ENCODE measurements at places on chromosomes 2 and 18.

GRCh38 chr2:182444806-182445205 is 18.0 kb upstream of the PDE1A start:
- DNase-seq, result no peak

- DNase-seq, result peak; percentile 9
These were observed 636.1 kb downstream of the TDRD15 start for GRCh38 chr2:21759819-21760218.

- DNase-seq, result no peak
These were observed 322.9 kb upstream of the RAB12 start for GRCh38 chr18:8286303-8286702.

DNA sequence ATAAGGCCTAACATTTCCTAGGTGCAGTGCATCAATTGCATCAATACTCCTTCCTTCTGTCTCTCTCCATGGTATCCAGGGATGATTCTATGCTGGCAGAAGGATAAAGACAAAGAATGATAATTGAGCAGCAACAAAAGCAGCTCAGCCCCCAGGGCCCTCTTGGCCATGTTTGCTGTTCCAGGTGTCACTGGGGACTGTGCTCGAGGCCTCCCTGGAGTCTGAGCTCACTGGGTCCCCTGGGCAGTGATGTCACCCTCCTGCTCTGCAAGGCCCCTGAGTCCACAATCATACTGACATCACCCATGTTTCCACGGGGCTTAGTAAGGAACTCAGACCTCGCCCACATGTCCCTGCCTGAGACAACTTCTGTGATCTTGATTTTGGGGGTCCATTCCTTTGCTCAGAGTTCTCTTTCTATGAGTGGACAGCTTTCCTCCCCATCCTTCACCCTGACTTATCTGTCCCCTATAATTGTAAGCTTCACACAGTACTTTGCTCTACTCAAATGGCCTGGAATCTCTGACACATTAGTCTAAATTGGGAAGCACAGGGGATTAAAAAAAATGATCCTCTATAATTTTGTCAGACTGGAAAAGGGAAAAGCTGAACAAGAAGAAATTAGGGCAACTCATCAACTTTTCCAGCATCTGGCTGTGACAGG is 15.8 kb upstream of the EXOC6B start:
- DNase-seq, result no peak

- DNase-seq, result peak; percentile 46
These were observed 5.1 kb upstream of the DCC start for GRCh38 chr18:52334896-52335295.

DNA sequence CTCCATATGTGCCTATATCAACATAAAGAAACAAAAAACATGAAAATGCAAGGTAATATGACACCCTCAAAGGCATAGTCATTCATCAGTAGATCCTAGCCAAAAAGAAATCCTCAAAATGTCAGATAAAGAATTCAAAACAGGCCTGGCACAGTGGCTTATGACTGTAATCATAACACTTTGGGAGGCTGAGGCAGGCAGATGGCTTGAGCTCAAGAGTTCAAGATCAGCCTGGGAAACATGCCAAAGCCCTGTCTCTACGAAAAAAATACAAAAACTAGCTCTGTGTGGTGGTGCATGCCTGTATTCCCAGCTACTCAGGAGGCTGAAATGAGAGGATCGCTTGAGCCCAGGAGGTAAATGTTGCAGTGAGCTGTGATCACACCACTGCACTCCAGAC is 284.6 kb upstream of the KLHL29 start:
- DNase-seq, result no peak

DNA sequence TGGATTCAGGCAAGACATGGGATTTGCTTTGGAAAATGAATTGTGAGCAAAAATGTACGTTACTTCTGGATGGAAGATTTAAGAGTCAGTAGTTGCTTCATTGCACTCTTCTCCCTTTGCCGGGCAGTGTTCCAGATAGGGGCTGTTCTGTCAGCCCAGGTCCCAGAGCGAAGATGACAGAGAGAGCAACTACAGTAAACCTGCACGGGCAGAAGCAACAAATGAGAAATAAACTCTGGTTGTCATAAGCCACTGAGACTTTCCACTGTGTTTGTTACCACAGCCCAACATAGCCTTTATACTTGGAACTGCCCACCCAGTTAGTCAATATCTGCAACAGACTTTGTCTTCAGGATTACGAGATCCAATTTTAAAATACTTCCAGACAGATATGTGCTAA is 83.3 kb downstream of the CACNB4 start:
- DNase-seq, result no peak

- no peak for DNase-seq
These were observed 142.9 kb upstream of the SMAD2 start for GRCh38 chr18:48073211-48073930.

DNA sequence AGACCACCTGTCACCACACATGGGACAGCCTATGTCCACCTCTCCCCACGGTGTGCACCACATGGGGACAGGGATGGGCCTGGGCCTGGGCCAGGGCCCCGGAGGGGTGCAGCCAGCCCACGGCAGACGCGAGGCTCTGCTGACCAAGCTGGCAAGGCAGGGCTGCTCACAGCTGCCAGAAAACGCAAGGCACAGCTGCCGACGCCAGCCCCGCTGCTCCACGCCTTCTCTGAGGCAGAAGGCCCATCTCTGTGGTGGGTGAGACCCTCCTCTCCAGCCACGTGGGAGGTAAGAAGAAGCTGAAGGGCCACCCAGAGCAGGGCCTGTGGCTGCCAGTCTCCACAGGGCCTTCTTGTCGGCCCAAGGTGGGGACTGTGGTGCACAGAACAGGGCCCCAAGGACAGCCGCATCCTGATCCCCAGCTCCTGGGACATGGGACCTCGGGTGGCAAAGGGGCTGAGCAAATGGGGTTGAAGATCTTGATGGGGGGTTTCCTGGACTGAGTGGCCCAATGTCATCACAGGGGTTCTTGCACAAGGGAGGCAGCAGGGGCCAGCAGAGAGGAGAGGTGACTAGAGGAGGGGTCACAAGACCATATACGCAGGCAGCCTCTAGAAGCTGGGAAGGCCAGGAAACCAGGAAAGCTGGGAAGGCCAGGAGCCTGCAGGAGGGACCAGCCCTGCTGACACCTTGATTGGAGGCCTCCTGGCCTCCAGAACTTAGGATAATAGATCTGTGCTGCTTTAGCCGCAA is 72.3 kb downstream of the NDUFA10 start:
- no peak for DNase-seq

- DNase-seq, result no peak
These were observed 51.2 kb downstream of the SFXN5 start for GRCh38 chr2:73020306-73020656.

DNA sequence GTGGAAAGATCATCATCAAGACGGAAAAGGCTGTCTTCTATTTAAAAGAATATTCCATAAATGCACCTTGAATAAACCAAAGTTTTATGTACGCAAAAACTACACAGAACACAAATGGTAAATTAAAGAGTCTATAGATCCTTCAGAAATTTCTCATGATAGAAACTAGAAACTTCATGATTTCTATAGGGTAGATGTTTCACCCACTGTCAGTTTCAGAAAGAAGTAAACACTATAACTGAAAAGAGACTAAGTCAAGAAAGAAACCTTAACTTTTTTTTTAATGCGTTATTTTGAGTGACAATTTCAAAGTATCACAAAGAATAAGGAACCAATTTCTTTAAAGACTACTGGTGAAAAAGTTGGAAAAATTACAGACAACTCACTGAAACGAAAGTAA is 41.9 kb upstream of the CHAC2 start:
- no peak for DNase-seq

DNA sequence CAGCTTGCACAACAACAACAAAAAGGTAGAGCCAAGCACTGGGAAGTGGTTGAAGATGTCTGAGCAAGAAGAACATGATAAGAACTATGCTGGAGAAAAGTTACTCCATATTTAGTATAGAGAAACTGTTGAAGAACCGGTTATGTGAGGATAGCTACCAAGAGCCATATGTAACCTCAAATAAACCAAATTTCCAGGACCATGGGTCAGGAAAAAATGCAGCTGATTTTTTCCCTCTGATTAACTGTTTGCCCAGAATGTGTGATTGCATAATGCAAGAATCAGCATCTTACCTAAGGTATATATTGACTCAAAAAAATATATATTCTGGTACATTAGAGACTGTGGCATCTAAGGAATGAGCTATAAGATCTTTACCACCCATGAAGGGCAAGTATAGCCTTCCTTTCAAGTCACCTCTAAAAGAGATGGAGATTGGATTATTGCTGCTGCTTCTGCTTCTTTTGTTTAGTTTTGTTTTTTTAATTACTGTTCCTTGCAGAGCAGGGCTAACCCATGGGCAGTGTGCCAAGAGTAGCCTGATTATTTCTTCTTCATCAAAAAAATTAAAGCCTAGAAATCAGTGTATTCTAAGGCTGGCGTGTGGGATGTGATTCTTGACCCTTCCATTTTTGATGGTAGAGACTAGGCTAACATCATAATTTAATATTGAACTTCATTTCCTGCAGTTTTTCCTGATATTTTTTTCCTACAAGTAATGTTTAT is 76.9 kb upstream of the MAP3K20 start:
- DNase-seq, result no peak

- no peak for DNase-seq
These were observed 180.7 kb downstream of the NCK2 start for GRCh38 chr2:105925390-105925789.

GRCh38 chr2:39781697-39782096 is 2.6 kb upstream of the THUMPD2 start:
- DNase-seq, result no peak

DNA sequence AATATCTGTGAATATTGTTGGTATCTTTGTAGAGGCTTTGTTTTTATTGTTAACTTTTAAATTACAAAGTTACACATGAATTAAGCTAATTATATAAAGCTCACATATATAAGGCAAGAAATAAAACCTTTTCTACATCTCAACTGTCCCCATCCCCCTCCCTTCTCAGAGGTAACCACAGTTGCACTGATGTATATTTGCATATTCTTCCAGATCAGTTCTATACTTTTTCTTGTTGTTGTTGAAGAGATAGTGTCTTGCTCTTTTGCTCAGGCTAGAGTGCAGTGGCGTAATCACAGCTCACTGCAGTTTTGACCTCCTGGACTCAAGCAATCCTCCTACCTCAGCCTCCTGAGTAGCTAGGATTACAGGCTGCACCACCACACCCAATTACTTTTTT is 36.0 kb upstream of the CDC42EP3 start:
- DNase-seq, result no peak

DNA sequence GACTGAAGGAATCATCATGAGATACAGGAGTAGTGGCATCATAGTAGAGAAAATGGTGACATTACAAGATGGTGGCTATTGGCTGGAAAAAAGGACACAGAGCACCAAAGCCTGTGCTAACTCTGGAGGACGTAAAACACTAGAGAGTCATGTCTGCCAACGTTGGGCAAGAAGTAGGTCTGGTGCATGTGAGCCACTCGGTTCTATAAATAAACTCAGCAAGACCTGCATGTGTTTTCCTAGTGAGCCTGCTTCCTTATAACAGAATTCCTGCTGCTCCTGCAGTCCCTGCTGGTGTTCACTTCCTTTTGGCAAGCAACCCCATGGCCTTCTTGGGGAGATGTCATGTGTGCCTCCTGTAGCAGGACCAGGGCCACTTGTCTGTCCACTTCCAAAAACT is 325.2 kb downstream of the OSR1 start:
- no peak for DNase-seq

DNA sequence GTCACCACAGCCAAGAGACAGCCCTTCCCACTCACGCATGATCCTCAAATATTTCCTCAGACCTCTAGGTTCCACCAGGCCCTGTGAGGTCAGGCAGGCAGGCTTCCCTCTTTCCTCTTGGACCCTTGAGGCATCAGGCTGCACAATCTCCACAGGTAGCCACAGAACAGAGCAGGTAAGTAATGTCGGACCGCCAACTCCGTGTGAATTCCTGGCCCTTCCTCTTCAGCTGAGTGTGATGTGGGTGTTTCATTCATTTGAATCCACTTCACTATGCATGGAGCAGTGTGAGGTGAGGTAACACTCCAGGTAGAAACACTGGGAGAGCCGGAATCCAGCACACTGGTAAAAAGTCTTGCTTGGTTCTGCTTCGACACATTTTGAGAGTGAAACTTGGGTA is 44.0 kb downstream of the MRPL35 start:
- DNase-seq, result no peak

DNA sequence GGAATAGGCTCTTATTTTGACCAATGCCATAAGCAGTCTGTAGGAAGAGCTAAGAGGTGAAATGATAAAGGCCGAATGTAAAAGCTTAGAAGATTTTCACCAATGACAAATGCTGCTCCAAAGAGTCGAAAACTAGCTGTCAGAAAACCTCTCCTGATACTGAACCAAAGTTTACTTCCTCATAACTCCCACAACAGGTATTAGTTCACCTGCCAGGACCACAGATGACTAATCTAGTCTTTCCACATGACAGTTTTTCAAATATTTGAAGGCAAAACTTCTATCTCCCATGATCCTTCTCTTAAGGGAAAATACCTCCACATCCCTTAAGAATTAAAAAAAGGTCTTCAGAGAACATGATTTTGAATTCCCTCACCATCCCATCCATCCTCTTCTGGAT is 473.2 kb upstream of the SPHKAP start:
- DNase-seq, result no peak

- no peak for DNase-seq
These were observed 431.7 kb downstream of the MBD2 start for GRCh38 chr18:53792762-53793161.

DNA sequence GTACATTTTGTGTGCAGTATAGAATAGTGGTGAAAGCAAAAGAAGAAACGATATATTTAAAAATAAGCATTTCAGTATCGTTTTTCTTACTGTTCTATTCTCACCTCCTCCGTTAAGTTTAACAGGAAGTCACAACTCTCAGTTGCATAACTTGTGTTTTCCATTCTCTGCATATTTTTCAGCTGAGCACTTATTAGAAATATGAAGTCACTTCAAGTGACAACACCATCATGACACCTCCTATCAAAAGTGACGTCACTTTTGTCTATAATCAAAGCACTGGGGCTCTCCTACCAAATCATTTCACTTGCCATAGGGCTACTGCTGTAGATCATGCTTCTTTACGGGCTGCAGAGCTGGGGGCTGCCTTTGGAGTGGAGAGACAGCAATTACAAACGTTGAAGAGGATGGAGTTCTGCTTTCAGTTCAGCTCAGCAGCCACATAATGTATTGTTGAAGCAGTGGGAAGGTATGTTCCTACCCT is 36.3 kb downstream of the STAT4 start:
- DNase-seq, result no peak

DNA sequence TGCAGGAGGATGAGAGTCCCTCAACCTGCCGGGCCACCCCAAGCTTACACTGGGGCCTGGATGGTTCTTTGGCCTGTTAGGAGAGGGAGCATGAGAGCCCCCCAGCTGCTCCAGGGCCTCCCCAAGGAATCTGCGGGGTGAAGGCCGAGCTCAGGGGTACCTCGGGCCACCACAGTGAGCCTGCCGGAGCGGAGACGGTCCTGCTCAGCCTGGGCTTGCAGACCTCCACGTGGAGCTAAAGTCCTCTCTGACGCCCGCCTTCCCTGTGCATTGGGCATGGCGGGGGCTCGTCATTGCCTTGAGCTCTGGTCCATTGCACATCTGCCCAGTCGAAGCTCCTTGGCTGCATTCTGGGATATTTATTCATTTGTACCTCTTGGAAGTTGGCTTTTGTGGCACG is 62.7 kb downstream of the ASB1 start:
- no peak for DNase-seq

- peak; percentile 89 for DNase-seq
These were observed 162.1 kb downstream of the ZEB2 start for GRCh38 chr2:144357623-144358373.
